ENCODE measurements at places on chromosomes 12 and 14.

GRCh38 chr12:77727442-77728001 is 103.2 kb upstream of the NAV3 start:
- no peak for DNase-seq

DNA sequence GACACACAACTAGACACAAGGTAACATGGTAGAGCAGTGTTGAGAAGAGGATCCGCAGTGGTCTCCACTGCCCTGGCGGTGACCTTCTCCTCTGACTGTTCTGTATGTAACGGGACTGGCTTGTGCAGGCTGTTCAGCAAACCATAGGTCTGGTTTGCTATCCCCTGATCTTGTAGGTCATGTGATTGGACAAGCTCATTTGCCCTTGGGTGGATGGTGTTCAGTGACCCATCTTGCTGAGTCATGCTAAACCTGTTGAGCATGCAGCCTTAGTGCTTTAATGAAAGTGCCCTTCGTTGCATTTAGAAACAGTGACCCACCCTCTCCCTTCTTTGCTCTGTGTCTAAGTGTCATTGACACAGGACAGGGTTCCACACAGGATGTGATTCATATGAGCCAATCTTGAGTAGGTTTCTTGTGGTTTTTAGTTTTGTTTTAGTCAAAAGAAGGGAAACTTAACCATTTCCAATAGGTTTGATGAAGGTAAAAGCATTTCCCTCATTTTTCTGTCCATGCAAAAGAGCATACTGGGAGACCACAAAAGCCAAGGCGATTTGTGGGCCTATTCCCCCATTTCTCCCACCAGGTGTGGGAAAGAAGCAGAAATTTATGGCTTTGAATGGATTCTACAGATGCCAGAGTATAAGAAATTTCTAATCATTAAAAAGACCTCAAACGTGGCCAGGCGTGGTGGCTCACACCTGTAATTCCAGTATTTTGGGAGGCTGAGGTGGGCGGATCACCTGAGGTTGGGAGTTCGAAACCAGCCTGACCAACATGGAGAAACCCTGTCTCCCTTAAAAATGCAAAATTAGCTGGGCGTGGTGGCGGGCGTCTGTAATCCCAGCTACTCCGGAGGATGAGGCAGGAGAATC is 32.6 kb upstream of the HIF1A start:
- peak; percentile 98 for DNase-seq

GRCh38 chr14:87794561-87794960 is 198.4 kb downstream of the GALC start:
- DNase-seq, result no peak

DNA sequence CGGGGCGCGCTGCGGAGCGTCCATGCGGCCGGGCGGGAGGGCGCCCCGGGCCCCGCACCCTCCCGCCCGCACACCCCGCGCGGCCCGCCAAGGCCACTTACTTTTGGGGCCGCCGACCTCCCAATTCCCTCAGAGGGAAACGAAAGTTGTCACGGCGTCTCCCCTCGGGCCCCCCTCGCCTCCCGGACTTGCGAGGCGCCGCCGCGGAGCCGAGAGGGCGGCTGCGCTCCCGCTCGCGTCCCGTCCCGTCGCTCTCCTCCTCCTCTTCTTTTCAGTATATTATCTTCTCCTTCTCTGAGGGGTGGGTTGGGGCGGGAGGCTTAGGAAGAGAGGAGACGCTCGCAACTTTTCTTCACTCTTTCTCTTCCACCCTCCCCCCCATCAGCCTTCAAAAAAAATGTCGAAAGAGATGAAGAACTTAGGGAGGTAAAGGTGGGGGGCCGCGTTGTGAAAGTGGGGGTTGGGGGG is 613 bp downstream of the DUSP16 start:
- peak; percentile 36 for DNase-seq

- no peak for DNase-seq
Measured at GRCh38 chr14:35236806-35237205, 55.4 kb upstream of the PSMA6 start.

GRCh38 chr12:11174022-11174421 is 3.0 kb downstream of the SMIM10L1 start:
- no peak for DNase-seq

DNA sequence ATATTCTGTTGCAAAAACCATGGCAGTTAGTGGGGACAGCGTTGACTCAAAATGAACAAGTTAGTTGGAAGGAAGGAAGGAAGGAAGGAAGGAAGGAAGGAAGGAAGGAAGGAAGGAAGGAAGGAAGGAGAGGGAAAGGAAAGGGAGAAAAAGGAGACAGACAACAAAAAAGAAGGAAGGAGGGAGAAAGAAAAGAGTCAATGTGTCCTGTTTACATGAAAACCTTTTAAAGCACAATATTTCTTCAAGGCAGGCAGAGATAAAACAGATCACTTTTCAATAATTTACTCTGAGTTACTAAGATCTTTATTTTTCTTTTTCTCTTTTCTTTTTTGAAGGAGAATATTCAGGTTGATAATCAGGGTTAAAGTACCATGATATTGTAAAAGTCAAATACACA is 99.4 kb downstream of the CCER1 start:
- DNase-seq, result no peak

- DNase-seq, result peak; percentile 3
Measured at GRCh38 chr14:50647753-50648152, 20.4 kb downstream of the SAV1 start.

DNA sequence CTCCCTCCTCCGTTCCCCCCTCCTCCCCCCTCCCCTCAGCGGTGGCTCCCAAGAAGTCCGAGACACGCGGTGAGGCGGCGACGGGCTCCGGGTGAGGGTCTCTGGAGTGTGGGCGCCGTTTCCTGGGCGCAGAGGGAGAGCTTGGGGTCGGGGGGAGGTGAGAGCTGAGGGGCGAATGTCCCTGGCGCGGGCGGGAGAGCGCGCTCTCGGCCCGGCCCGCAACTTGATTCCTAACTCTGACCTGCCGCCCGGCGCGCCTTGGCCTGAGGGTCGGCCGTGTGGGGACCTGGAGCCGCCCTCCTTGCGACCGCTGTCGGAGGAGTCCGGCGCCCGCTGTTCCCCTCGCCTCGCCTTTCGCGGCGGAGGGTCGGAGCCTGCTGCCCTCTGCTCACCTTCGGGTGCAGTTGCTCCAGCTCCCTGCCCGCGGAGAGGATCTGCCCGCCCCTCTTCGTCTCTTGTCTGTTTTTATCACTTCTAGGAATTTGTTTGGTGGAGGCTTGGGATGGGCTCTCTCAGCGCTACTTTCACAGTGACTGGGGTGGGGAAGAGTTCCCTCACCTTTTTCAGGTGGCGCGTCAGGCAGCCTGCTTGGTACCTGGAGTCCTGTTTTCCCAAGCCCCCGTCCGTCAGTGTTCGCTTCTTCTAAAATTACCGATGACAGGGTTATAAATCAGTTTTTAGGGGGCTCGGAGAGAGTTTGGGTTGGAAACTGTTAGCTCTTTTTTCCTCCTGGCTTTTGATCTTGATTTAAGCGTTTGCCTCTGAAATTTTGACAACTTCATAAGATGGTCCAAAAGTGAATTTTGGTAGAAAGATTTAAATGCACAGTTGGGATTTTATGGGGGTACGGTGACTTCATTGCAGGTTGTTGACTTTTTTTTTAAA is 495 bp downstream of the ADIPOR2 start:
- DNase-seq, result peak; percentile 43

DNA sequence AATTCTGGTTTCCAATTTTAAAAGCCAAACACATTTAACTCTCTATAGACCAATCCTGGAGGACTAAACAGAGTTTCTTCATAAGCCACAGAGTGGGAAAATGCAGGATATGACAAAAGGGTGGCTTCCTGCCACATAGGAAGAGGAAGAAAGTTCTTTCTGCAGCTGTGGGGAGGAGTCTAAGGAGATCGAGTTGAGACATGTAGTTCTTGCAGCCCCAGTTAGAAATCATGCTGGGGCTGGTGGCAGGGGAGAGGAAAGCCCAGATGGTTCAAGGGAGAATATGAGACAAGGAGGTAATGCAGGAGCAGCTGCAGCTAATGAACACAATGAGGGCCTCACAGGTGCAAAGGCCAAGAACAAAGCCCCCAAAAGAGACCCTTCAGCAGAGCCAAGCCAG is 85.0 kb upstream of the ARID2 start:
- peak; percentile 22 for DNase-seq

DNA sequence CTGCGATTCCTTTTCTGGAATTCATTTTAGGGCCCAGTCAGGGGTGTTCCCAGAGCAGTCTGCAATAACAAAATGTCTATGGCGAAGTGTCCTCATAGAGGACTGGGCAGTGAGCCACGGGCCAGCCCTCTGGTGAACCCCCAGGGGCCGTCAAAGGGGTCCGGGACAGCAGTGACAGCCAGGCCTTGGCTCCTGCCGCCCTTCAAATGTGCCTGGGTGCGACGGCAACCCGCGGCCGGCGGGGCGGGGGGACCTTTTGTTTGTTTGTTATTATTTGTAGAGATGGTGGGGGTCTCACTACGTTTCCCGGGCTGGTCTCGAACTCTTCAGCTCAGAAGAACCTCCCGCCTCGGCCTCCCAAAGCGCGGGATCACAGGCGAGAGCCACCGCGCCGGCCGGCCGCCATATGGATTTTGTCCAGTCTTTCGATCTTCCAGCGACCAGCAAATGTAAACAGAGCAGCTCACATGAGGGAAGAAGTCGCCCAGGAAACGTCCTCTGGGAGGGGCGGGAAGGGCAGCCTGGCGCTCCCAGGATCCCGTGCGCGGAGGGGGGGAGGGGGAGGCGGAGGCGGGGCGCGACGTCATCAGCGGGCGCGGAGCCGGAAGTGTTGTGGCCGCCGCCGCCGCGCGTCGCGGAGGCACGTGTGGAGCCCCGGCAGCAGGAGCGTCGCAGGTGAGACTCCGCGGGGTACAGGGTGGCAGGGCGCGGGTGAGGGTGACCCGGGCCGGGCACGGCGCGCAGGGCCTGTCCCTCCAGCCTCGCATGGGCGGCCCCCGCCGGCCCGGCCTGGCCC is at the start of gene TRMT61A:
TRMT61A (plus strand) TSS at position 610 of the 796 bp plus-strand sequence. CDS start 783 bp downstream, outside the sequence.
- DNase-seq, result peak; percentile 84

DNA sequence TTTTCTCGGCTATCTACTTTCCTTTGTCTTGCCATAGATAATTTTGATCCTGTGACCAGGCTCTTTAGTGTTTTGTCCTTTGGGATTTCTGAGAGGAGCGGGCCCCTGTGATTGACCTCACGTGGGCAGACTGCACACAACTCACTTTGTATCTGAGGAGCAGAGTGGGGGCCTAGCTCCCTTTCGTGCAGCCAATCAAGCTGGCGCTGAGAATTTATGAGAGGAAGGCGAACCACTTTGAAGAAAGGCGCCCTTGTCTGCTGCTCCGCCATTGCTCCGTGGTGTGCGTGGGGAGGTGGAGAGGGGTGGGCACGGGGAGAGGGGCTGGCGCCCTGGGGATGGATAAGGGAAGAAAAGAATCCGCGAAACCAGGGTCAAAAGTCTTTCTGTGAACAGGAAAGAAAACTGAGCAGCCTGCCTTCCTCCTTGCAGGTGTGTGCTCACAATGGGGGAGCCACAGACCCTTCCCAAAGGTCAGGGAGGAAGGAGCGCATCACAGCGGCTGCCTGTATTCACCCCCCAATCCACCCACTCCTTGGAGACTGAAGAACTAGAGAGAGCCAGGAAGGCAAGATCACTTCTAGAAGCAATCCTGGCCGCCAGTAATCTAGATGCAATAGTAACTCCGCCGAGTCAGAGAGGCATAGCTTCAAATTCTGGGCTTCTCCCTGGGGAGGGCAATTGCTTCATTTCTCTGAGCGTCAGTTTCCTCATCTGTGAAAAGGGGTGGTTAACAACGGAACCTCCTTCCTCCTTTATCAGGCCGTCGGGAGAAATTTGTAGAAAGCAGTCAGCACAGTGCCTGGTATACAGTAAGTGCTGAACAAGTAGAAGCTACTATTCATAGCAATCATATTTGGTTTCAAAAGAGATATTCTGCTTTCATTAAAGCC is 24.9 kb upstream of the MED13L start:
- DNase-seq, result no peak

GRCh38 chr12:3697311-3697870 is 55.5 kb downstream of the CRACR2A start:
- DNase-seq, result no peak

DNA sequence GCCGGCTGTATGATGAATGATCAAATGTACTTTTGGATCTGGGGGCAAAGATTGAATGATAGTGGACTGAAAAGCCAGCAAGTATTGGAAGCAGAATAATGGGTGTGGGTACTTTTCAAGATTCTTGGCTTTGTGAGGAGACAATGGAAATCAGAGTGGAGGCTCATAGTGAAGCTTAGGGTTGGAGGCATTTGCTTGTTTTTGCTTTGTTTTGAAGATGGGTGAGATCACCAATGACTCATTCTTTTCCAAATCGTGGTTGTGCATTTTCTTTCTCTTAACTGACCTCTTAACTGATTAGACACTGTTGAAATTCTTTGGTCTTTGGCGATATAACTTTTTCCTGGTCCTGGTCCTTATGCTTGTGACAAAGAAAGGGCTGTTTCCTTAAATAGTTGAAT is 54.4 kb downstream of the PELI2 start:
- peak; percentile 86 for DNase-seq

GRCh38 chr14:60512126-60512525 is 3.2 kb downstream of the SIX6 start:
- DNase-seq, result no peak

- no peak for DNase-seq
Measured at GRCh38 chr12:65935906-65936901, 111.9 kb downstream of the HMGA2 start.

DNA sequence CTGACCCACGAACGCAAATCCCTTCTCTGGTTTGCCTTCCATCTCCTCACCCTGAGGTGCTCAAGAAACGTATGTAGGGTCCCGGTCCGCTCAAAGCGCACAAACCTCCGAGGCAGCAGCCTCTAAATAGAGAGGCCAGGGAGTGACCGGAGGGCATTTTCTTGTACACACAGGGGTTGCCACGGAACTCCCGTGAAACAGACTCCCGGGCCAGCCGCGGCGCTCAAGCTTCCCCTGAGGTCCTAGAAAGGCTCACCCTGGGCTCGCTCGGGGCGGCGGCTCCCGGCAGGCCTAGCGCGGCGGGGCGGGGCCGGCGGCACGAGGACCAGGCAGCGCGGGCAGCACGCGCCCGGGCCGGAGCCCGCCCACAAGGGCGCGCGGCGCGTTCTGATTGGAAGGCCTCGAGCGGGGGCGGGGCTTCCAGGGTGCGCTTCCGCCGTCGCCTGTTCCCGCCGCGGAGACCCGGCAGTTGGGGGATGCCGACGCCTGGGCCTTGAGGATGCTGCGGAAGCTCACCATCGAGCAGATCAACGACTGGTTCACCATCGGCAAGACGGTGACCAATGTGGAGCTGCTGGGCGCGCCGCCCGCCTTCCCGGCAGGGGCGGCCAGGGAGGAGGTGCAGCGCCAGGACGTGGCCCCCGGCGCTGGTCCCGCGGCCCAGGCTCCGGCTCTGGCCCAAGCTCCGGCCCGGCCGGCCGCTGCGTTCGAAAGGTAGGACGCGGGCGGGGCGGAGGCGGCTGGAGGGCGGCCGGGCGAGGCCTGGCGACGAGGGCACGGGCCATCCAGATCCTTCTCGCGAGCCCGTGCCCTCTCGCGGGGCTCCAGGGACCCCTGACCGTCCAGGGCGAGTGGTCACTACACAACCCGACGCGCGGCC is at the start of gene TDRD9:
TDRD9 (plus strand) TSS at position 446 of the 880 bp plus-strand sequence; CDS start at position 500, 54 bp downstream.
- no peak for DNase-seq

Measured in M059J (cell line).